ENCODE measurements at places on chromosomes 3 and 15. TPM values are rescaled to one million over a fixed set of nuclear protein-coding genes. Genes with fewer than 3 reads are reported as not detected.
A peak's percentile ranks its signal among the peaks of the same experiment; 100 is the strongest.

The HEG1 gene
- 15.7 TPM for total RNA-seq

The SAMD7 gene
- total RNA-seq, result not detected

The RCN2 gene
- total RNA-seq, result 71.1 TPM

The GNAT1 gene
- total RNA-seq, result not detected

The LYZL4 gene
- not detected for total RNA-seq

The RASGRP1 gene
- total RNA-seq, result not detected

DNA sequence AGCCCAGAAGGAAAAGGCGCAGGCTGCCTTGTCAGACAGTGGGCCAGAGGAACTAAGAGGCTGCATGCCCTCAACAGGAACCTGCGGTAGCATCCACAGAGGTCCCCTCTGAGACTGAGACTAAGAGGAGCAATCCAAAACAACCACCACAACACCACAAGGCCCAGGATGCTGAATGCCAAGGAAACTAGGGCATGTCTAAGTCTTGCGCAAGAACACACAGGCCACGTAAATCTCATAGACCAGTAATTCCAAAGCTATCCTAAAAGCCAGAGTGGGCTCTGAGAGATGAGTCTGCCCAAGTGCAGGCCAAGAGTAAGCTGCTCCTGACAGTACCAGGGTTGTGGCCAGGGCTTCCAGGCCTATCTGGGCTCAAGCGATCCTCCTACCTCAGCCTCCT, 12.9 kb downstream of the MON1A start:
- no peak for DNase-seq

DNA sequence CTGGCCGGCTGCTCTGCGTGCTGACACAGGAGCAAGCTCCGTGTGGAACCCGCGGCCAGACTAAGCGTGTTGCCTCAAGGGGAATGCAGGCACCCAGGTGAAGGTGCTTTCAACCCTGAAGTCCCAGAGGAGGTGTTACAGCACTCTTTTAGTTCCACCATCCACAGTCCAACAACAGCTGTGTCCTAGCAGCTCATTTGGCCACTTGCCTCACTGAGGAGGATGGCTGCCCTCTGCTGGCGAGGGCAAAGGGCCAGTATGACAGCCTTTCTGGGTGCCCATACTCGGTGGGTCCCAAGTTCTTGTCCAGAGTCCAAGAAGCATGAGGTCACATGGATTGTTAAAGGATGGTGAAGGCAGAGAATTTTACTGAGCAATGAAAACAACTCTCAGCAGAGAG, 87.8 kb downstream of the C3orf85 start:
- DNase-seq, result no peak

DNA sequence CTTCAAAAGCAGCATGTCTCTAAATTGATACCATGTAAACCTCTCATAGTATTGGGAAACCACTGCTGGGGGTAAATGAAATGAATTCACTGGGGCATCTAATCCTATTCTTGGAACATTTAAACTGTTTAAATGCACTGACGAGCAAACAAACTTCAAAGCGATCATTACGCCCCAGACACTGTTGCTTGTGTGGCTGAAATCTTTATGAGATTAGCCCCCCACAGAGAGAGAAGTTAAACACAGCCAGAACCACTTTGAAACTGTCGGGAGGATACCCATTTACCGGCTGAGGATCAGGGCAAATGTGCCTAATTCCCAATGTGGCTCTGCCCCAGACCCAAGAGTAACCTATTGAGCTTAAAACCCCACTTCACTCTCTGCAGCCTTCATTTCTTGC, 308.4 kb upstream of the CDIN1 start:
- DNase-seq, result no peak

GRCh38 chr3:197567904-197568681, 12.3 kb upstream of the BDH1 start:
- no peak for DNase-seq

GRCh38 chr15:66284271-66284670, 9.1 kb upstream of the DIS3L start:
- DNase-seq, result no peak

GRCh38 chr3:4588466-4588865, 95.3 kb downstream of the ITPR1 start:
- peak; percentile 58 for DNase-seq

DNA sequence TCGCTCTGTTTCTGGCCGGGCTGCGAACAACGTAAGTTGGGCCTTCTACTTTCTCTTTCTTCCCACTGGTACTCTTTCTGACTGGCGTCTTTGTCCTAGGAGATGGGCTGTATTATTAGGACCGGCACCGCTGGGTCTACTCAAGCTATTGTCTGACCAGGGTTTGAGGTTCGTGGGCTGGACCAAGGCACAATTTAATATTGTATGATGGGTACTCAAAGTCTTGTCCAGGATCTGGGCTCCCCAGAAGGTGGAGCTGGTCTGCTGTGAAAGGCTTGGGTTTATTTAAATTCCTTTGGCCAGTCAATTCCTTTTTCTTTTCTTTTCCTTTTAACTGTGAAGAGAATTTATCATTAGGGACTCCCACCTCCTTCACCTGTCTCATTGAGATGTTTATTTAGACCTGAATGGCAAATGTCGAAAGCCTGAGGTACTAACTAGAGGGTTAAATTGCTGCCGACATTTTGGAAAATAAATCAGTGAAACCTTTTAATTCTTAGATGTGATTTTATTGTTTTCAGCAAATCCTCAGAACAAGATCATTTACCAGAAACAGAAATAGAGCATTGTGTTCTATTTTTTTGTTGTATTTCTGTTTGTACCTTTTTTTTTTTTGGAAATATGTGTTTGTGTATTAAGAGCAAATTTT, 410 bp downstream of the LRRC49 start:
- DNase-seq, result no peak

DNA sequence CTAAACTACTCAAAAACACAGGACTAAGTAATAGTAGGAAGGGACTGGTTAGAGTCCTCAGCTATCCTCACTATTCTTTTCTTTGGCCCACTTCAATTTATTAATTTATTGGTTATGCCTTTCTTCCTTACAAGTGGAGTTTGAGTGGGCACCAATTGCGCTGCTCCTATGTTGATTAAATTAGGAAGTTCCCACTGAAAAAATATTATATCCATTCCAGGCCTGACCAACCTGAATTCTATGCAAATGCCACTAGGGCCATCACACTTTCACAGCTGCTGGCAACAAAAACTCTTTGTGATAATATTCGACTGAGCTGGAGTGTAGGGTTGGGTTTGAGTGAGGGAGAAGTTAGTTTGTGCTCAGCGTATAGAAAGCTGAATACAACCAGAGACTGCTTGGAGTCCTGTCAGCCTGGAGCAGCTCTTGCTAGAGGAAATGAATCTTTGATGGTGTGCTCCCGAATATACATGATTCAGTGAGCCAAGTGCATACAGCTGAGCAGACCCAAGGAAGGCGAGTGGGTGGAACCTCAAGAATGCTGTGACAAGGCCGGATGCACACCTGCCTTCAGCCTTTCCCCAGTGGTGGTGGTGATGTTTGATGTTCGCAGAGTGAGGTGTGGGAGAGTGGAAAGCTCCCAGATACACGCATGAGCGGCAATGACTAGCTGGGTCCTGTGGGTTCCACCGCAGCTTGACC, 1.5 kb downstream of the ARHGEF3 start:
- DNase-seq, result peak; percentile 67

DNA sequence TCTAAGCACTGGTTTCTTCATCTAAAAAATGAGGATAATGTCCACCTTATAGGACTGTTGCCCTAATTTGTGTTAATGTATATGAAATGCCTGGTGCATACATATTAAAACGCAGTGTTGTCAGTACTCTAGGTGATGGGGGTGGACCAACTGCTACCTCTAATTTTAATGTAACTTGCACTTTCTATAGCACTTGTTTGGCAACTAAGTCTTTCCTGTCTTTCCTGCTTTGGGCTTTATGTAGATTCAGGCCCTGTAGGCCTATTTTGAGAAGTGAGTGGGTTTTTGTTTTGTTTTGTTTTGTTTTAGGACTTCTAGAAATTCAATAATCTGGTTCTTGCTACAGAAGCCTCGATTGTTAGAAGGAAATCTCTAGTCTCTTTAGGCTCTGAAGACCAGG, 21.2 kb downstream of the SLC7A14 start:
- no peak for DNase-seq

DNA sequence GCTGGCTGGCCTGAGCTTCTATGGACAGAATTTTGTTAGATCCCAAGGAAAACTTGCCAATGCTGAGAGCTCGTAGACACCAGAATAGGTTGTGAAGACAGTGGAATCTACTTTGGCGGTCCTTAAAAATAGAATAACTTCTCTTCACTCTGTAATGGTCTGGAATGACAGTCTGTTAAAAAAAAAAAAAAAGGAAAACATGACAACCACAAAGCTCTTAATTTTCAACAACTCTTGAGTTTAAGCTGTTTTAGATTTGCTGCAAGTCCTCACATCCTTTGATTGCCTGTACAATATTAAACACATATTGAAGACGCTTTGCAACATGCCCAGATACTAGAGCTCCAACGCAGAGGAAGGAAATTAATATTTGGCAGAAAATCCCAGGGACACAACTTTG, 122.8 kb upstream of the GALNT15 start:
- no peak for DNase-seq

DNA sequence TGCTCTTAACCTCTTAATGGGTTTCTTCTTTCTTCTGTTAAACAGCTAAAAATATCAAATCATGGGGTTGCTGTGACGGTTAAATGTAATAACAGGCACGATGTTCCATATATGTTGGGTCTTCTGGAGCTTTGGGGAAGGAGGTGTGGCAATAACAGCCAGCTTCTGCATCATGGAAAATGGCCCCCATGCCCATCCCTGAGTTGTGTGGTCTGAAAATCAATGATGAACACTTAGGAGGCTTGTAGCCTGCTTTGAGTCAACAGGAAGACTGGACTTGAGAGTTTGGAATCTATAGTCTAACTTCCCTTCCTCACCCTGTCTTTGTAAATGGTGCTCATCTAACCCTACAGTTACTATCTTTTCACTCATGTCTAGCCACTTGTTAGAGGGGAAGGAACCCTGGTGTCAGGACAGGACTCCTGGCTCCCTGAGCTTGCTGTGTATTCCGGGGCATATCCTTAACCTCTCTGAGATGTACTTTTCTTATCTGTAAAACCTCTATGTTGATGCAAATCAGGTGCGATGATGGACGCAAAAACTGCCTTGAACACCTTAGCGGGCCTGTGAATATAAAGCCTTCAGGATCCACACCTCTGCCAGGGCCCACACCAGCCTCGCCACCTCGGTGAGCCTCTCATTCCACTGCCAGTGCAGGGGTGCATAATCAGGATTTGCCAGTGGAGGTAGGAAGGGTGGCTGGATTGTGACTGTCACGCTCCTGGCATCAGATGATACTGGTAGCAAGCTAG, 27.5 kb downstream of the SMAD3 start:
- DNase-seq, result no peak

- DNase-seq, result no peak
These were observed 363.0 kb downstream of the PLOD2 start for GRCh38 chr3:145798007-145798406.

- DNase-seq, result no peak
These were observed 50.2 kb downstream of the CMC1 start for GRCh38 chr3:28291577-28291976.

DNA sequence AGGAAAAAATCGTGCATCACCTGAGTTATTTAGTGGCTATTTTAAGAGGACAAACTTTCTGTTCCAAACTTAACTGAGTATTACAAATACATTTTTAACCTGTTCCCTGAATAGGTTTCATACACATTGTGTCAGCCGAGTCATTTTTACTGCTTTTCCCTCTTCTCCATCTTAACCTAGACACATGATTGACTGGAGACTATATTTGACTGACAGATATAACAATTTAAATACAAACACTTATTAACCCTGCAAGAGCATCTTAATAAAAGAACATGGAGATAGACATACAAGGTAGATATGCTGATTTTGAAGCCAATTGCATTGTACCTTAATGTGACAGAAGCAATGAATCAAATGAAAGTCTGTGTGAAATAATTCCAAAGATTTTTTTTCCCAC, 810.5 kb upstream of the ARPP21 start:
- DNase-seq, result no peak

GRCh38 chr15:29815000-29815710, 7.1 kb downstream of the TJP1 start:
- no peak for DNase-seq

DNA sequence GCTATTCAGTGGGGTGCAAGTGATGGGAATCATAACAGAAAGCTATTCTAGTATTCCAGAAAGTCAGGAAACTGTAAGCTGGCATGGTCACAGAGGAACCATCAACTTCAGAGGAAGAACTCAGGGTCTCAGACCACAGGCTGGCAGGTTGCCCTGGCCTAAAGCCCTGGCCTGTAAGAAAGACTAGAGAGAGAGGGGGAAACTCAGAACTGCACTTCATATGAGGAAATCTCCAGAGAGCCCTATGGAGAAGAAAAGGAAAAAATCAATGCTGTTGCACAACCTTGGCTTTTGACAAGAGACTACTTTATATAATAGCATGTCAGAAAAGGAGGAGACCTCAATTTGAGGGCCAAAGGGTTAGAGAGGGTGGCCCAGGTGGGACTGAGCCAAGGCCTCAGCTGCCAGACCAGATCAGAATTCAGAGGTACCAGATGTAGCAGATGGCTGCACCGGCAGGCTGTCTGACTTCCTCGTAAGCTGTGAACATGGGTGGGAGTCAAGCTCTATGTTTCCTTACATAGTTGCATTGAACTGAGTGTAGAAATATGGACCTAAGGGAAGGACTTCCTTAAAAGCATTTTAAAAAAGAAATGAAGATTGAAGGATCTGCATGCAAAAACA, 333.8 kb downstream of the PDCD6IP start:
- no peak for DNase-seq

DNA sequence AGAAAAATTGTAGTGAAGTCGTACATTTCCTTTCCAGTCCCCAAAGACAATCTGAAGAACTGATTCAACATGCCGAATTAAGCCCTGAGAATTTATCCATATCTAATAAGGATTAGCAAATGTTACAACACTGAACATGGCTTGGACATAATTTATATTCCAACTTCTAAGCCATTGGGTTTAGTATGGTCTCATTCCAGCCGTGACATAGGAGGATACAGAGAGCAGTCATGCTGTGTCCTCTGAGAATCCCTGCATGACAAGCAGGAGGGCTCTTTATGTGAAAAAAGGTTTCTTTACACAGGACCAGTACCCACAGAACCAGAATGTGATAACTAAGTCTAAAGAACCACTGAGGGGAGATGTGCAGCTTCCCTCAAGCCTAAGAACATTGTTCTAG, 231.9 kb upstream of the WNT5A start:
- no peak for DNase-seq

DNA sequence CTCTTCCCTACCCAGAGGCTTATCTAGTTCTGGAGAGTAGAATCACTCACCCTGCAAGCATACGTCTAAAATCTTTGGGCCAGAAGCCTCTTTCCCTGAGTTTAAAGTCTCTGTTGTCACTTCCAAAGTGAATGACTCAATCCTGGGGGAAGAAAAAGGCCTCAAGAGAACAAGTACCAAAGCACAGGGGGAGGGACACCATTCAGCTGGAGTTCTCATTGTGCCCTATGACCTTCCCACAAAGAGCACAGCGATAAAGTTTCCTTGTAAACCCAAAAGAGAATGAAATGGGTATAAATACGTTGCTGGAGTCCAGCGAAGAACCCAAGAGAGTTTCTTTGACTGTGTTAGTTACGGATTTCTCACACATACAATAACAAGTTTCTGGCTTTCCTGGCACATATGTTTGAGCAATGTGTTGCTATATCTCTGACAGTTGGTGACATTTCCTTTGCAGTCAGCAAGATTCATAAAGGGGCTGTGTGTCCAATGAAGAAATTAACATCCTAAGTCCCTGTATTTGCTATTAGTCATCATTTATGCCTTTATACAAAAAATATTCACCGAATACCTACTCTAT, 107.3 kb upstream of the PTPRG start:
- DNase-seq, result no peak

GRCh38 chr3:58028902-58029301, 20.7 kb downstream of the FLNB start:
- DNase-seq, result no peak

Data from foreskin keratinocyte (primary cell).